ENCODE measurements at places on chromosomes 4 and X. TPM values are rescaled to one million over a fixed set of nuclear protein-coding genes. Genes with fewer than 3 reads are reported as not detected.

Gene MAGEA2
- 1.5 TPM for polyA plus RNA-seq

Gene IGFBP7
- 13.2 TPM for polyA plus RNA-seq

Gene SSX2
- polyA plus RNA-seq, result 0.29 TPM

Gene RRH
- polyA plus RNA-seq, result not detected

Gene LONRF3
- polyA plus RNA-seq, result not detected

- H3K27ac ChIP-seq, result no peak overlapping the region
- no peaks in the 10 kb centered on the region for H3K36me3 ChIP-seq
- no peak for DNase-seq
- no peaks in the 10 kb centered on the region for H3K27me3 ChIP-seq
- no peaks in the 10 kb centered on the region for H3K4me1 ChIP-seq
Observed at GRCh38 chr4:54484383-54484782, 173.4 kb upstream of the KIT start.

DNA sequence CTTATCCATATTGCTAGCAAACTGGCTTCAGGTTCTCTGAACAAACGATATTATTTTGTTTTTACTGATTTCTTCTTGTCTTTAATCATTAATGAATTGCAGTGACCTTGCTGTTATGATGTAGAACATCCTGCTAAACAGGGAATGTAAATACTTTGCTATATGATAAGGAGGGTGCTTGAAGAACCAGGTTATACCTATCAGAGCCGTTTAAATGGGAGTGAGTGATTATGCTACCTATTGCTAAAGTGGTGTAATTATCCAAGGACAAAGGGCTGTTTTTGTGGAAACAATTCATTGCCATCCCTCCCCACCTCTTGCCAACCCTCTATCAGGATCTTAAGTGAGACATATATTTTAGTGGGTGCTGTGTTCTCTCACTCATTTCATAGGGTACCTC, 788.9 kb downstream of the RPA4 start:
- H3K4me1 ChIP-seq, result no peaks in the 10 kb centered on the region
- H3K27me3 ChIP-seq, result no peaks in the 10 kb centered on the region

- DNase-seq, result no peak
- no peaks in the 10 kb centered on the region for H3K27me3 ChIP-seq
- no peak overlapping the region for H3K4me3 ChIP-seq
- no peaks in the 10 kb centered on the region for H3K36me3 ChIP-seq
- no peaks in the 10 kb centered on the region for H3K4me1 ChIP-seq
- no peak overlapping the region for H3K27ac ChIP-seq
Observed at GRCh38 chr4:102551958-102552565, 50.9 kb downstream of the NFKB1 start.

- no peak overlapping the region for H3K4me3 ChIP-seq
- no peaks in the 10 kb centered on the region for H3K36me3 ChIP-seq
- DNase-seq, result no peak
- no peaks in the 10 kb centered on the region for H3K27me3 ChIP-seq
- H3K27ac ChIP-seq, result no peak overlapping the region
- H3K4me1 ChIP-seq, result 0 out of 2 replicates have a peak, but pooled peaks cover 3% of the 10 kb centered on the region
Observed at GRCh38 chr4:119933606-119934005, 133.0 kb downstream of the MAD2L1 start.

- no peak overlapping the region for H3K27ac ChIP-seq
- H3K4me1 ChIP-seq, result no peaks in the 10 kb centered on the region
- H3K36me3 ChIP-seq, result peaks cover 4% of the 10 kb centered on the region
- no peak overlapping the region for H3K4me3 ChIP-seq
- no peak for DNase-seq
Observed at GRCh38 chr4:41285864-41286235, 29.1 kb downstream of the UCHL1 start.

DNA sequence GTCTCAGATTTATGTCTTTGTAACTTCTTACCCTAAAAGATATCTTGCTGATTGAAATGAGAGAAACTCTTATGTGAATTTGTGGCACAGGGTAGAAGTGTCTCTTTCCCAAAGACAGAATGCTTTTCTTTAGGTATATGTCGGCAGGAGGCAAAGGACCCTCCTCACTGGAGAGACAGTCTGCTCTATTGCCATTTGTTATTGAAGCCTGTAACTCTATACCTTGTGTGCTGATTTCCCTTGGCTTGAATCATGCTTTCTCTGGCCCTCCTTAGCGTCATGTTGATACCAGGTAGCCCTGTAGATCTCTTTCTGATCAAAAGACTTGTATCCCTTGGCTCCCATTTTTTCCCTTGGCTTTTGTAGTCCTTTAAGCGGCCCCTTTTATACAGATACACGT, 284.3 kb downstream of the CXXC4 start:
- H3K27me3 ChIP-seq, result no peaks in the 10 kb centered on the region
- H3K4me3 ChIP-seq, result no peak overlapping the region
- H3K4me1 ChIP-seq, result no peaks in the 10 kb centered on the region
- peak; percentile 44 for DNase-seq
- H3K36me3 ChIP-seq, result no peaks in the 10 kb centered on the region
- H3K27ac ChIP-seq, result no peak overlapping the region

- no peaks in the 10 kb centered on the region for H3K27me3 ChIP-seq
- H3K4me3 ChIP-seq, result no peak overlapping the region
- no peak for DNase-seq
- H3K36me3 ChIP-seq, result peaks cover 17% of the 10 kb centered on the region
- H3K4me1 ChIP-seq, result no peaks in the 10 kb centered on the region
Observed at GRCh38 chr4:96448315-96448872, 608.5 kb downstream of the PDHA2 start.

DNA sequence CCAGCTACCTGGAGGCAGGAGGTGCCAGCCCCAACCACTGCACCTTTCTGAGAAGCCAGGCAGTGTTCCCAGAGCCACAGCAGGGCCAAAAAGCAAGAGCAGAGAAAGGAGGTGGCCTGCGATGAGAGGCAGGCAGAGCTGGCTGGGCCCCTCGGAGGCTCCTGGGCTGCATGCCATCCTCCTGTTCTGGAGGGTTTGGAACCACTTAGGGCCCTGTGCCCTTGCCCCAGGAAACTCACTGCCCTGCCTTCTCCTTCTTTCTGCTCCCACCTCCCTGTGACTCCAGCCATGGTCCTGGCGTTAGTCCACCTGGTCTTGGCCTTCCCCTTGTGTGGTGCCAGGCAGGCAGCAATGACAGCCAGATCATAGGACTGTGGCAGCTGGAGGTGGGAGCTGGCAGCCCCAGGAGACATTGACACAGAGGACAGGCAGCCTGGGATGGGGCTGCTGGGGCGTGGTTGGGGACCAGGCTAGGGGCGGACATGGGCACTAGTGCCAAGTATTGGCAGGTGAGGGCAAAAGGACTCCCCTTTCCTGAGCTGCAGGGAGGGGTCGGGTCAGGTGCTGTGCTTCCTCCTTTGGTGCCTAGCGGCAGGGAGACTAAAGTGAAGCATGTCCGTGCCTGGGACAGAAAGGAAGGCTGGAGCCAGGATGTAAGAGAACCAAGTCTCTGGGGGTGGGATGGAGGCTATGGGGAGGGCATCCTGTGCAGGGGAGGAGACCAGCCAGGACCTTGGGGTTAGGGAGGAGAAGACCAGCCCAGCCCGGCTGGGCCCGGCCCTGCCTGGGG, 1.4 kb downstream of the APLN start:
- peak overlapping the region; percentile 57 for H3K4me3 ChIP-seq
- no peaks in the 10 kb centered on the region for H3K4me1 ChIP-seq
- H3K36me3 ChIP-seq, result no peaks in the 10 kb centered on the region
- peaks cover 49% of the 10 kb centered on the region for H3K27me3 ChIP-seq

- no peaks in the 10 kb centered on the region for H3K4me1 ChIP-seq
- no peak for DNase-seq
- H3K4me3 ChIP-seq, result no peak overlapping the region
- H3K36me3 ChIP-seq, result no peaks in the 10 kb centered on the region
- no peak overlapping the region for H3K27ac ChIP-seq
Observed at GRCh38 chr4:86233681-86234080, 126.2 kb downstream of the MAPK10 start.

GRCh38 chr4:41428601-41429279, 109.2 kb upstream of the LIMCH1 start:
- H3K4me1 ChIP-seq, result peaks cover 27% of the 10 kb centered on the region
- H3K36me3 ChIP-seq, result no peaks in the 10 kb centered on the region
- DNase-seq, result no peak
- H3K4me3 ChIP-seq, result no peak overlapping the region
- no peaks in the 10 kb centered on the region for H3K27me3 ChIP-seq

DNA sequence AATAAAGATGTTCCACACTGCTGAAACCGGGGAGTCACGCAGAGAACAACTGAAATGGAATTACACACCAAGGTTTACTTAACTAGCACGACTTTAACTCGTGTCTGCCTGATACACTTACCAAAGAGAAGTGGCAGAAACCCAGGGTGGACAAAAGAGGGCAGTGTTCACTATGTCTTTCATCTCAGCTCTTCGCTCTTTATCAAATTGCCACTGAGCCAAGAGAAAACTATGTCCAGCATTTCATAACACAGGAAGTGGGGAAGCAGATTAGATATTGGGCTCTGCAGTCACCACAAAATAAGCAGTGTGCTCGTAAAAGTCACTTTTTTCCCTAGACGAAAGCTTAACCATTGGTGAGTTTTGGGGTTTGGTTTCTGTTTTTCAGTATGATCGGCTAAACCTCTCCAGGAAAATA, 155.7 kb downstream of the CHIC2 start:
- no peak overlapping the region for H3K4me3 ChIP-seq
- peaks cover 15% of the 10 kb centered on the region for H3K27me3 ChIP-seq
- H3K36me3 ChIP-seq, result no peaks in the 10 kb centered on the region
- peak; percentile 69 for DNase-seq

DNA sequence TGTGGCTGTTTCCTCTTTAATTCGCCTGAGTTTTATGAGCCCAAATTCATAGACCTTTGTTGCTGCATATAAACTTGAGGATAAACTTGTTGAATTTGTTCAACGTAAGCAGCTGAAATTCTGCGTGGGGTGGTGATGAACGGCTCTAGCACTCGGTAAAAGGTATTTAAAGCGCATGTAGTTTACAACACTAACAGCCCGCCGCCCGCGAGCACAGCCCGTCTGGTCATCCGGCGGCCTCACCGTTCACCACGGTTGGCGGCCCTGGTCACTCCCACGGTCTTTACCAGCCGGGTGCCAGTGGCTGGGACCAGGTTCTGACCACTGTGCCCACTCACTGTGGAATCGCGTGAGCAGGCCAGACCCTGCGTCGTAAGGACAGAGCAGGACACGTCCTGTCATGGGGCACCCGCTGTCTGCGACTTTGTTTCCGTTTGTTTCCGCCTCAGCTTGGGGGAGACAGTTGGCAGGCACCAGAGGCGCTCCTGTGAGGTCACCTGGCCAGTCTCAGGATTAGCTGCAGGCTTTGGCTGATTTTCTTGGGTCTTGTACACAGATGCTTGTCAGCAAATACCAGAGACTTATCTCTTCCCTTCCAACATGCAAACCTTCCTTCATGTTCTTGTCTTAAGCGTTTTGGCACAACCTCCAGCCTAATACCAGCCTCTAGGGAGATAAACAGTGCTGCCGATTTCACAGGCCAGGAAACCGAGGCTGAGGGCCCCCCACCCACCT, 36.8 kb upstream of the SPON2 start:
- no peaks in the 10 kb centered on the region for H3K4me1 ChIP-seq
- DNase-seq, result peak; percentile 1
- H3K27me3 ChIP-seq, result no peaks in the 10 kb centered on the region
- no peaks in the 10 kb centered on the region for H3K36me3 ChIP-seq
- H3K27ac ChIP-seq, result no peak overlapping the region

- no peak for DNase-seq
- H3K27me3 ChIP-seq, result no peaks in the 10 kb centered on the region
- H3K4me3 ChIP-seq, result no peak overlapping the region
- no peaks in the 10 kb centered on the region for H3K36me3 ChIP-seq
- peaks cover 5% of the 10 kb centered on the region for H3K4me1 ChIP-seq
Observed at GRCh38 chr4:98493296-98493695, 165.1 kb downstream of the TSPAN5 start.

DNA sequence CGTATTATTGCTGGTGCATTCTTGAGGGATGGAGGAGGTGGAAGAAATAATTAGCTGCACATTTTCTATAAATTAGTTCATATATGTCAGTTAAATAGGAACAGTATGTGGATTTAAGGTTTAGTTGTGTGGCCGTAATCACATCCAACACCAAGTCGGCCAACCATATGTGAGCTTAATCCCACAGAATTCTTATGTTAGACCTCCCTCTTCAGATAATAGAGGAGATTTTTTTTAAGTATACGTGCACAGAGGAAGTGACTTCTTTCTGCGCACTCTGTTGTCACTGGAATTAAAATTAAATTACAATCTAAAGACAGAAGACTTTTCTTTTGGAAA, 2.1 kb downstream of the SEPTIN11 start:
- peak overlapping the region; percentile 96 for H3K4me3 ChIP-seq
- H3K36me3 ChIP-seq, result no peaks in the 10 kb centered on the region
- no peak overlapping the region for H3K27ac ChIP-seq
- peaks cover 36% of the 10 kb centered on the region for H3K4me1 ChIP-seq
- DNase-seq, result no peak
- peaks cover 32% of the 10 kb centered on the region for H3K27me3 ChIP-seq

DNA sequence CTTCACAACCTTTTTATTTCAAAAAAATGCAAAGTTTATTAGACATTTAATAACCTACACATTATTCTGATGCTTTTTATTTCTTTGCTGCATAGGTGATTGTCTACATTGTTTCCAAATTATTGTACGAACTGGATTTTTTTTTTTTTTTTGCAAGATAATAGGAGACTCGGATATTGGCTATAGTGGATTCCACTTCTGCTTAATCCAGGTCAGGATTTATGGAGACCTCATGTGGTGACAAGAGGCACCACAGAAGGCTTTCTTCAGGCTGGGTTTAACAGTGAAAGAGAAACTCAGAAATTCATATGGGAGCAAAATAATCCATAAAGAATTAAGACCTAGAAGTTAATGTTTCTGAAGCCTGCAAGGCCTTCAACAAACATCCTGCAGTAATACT, 2.4 kb upstream of the SLIT2 start:
- H3K36me3 ChIP-seq, result no peaks in the 10 kb centered on the region
- DNase-seq, result no peak
- peaks cover 9% of the 10 kb centered on the region for H3K4me1 ChIP-seq
- H3K27me3 ChIP-seq, result peaks cover 44% of the 10 kb centered on the region
- no peak overlapping the region for H3K4me3 ChIP-seq

DNA sequence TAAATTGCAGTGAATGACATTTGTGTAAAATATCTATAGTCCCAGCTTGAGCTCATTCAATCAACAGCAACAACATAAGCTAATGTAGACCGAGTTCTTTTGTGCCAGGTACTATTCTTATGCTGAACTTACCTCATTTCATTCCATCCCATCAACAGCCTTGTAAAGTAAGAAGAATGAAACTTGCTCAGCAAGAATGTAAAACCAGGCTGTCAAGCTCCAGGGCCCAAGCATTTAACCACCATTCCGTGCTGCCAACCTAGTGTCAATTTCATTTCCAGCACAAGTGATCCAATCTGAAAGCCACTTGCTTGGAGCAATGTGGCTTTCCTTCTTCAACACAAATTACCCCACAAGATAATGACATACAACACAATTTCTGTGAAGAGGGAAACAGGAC, 36.6 kb downstream of the RASSF6 start:
- H3K4me1 ChIP-seq, result peaks cover 23% of the 10 kb centered on the region
- no peak overlapping the region for H3K4me3 ChIP-seq
- H3K27ac ChIP-seq, result no peak overlapping the region
- no peaks in the 10 kb centered on the region for H3K27me3 ChIP-seq
- H3K36me3 ChIP-seq, result no peaks in the 10 kb centered on the region
- DNase-seq, result peak; percentile 79

- no peaks in the 10 kb centered on the region for H3K27me3 ChIP-seq
- no peak overlapping the region for H3K27ac ChIP-seq
- peaks cover 5% of the 10 kb centered on the region for H3K4me1 ChIP-seq
- peak; percentile 42 for DNase-seq
Observed at GRCh38 chr4:163317110-163317509, 15.3 kb downstream of the NPY1R start.

- no peaks in the 10 kb centered on the region for H3K36me3 ChIP-seq
- no peak overlapping the region for H3K27ac ChIP-seq
- H3K27me3 ChIP-seq, result no peaks in the 10 kb centered on the region
Observed at GRCh38 chrX:97895751-97896150, 1012.0 kb downstream of the RPA4 start.
